ENCODE measurements at places on chromosomes 11 and 22.

DNA sequence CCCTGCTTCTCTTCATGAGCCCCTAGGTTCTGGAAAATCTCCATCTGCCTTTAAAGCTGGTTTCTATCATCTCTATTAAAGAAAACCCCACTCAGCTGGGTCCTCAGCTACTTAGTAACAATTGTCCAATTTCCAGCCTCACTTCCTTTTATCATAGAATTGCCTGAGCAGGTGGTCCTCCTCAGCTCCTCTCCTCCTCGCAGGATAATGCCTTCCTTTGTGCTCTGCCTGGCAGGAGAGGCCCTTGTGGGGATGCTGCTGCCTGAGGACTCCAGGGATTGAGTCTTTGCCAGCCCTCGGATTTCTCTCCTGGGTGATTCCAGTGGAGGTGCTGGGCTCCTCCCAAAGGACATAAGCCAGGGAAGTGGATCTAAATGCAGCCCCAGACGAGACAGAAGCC, 448.3 kb downstream of the INSC start:
- DNase-seq = no peak

- no peak for DNase-seq
These were observed 7.8 kb downstream of the MYEOV start for GRCh38 chr11:69301455-69302401.

GRCh38 chr22:22884888-22885840, 2.5 kb upstream of the IGLL5 start:
- no peak for DNase-seq

DNA sequence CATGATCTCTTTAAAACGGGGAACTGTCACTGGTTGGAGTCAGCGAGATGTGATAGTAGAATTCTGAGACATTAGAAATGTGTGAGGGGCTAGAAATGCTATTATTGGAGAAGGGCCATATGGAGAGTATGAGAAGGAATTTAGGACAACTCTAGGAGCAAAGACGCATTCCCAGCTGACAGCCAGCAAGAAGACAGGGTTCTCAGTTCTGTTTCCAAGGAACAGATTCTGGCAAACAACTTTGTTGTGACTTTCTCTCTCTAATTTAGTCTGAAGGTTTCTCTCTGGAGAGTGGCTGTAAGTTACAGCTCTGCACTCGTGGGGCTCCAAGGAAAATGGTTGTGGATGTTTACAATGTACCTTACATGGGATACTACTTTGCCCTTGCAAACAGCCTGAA, 876.3 kb downstream of the FAM181B start:
- no peak for DNase-seq

DNA sequence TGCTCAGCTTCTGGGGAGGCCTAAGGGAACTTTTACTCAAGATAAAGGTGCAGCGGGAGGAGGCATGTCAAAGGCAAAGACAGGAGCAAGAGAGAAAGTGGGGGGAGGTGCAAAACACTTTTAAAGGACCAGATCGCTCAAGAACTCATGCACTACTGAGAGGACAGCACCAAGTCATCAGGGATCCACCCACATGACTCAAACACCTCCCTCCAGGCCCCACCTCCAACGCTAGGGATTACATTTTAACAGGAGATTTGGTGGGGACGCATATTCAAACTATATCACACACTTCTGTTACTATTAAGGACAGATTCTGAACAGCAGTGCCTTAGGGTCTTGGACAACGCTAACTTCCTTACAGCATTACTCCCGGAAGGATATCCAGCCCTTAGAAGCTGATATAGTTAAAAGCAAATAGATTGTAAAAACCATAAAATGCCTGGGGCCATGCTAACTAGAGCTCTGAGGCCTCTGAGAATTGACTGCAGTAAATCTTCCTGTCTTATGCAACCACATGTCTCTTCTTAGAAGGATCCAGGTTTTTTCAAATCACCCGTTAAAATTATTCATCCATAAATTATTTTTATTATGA, 16.7 kb upstream of the ZC3H12C start:
- DNase-seq = peak; percentile 11

GRCh38 chr11:117221775-117222517, 9.9 kb downstream of the PCSK7 start:
- DNase-seq = peak; percentile 33

DNA sequence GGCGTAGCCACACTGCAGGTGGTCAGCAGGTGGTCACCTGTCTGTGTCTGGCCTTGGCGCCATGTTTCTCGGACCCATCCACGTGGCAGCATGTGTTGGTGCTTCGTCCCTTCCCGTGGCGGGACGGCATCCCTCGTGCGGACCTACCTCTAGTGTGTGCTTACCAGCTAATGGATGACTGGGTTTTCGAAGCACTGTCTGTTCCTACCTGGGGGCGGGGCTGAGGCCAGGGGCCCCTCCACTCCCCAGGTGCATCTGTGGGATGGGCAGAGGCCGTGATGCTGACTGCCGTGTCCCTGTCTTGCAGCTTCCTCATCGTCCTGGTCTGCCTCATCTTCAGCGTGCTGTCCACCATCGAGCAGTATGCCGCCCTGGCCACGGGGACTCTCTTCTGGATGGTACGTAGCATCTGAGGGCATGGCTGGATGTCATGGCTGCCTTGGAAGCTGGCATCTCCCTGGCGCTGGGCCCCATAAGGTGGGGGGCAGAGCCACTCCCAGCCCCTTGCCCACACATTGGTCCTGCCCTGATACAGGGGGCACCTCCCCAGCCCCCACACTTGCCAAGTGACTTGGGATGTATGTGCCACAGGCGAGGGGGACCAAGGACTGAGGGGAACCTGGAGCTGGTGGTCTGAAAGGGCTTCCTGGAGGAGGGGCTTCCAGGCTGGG, 82.9 kb downstream of the KCNQ1 start:
- DNase-seq = peak; percentile 2

GRCh38 chr11:24572376-24572775, 75.5 kb downstream of the LUZP2 start:
- DNase-seq = no peak

GRCh38 chr11:38510041-38510440, 1912.0 kb upstream of the RAG2 start:
- no peak for DNase-seq

DNA sequence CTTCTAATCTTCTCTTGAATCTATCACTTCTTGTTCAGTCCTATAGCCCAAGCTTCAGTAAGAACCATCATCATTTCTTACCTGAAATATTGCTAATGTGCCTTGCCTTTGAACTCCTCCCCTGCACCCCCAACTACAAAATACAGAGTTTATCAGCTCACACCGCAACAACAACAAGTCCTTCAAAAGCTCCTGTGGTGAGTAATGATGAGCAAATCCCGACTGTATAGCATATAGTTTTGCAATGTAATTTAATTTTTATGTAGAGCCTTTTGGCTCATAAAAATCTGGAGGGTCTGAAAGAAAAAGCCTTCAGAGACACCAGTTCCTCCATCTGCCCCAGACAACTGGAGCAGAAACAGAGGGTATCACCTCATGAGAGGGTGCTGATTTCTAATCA, 124.7 kb downstream of the ARHGAP32 start:
- no peak for DNase-seq

DNA sequence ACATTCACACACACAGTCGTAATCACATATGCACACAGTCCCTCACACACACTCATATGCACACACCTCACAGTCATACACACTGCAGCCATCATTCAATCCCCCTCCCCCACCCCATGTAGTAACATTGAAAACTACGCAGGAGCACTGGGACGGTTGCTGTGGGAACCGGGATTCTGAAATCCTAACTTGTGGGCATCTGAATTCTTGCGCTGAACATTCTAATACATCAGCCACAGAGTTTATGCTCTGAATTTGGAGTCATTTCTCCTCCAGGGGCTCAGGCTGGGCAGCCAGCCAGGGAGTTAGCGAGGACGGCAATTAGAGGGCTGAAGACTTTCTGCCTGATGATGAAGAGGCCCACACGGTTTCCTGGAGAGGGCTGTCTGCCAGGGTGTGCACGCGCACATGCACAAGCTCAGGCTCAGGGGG, 32.7 kb downstream of the CD6 start:
- no peak for DNase-seq

DNA sequence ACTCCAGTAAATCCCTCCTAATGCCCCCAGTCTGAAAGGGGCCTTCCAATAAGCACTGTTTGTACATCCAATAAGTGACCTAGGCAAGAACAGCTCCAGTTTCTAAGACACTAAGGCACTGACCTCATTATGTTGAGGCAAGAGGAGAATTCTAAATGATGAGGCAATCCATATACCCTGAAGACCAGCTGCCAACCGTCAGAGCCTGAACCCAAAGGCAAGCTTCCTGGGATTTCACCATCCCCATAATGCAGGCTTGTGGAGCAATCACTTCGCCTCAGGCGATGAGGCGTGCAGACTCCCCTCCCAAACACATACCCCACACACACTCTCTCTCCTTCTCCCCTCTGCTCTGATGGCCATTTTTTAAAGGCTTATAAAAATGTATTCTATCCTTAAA, 49.5 kb downstream of the LGR4 start:
- DNase-seq = peak; percentile 5

DNA sequence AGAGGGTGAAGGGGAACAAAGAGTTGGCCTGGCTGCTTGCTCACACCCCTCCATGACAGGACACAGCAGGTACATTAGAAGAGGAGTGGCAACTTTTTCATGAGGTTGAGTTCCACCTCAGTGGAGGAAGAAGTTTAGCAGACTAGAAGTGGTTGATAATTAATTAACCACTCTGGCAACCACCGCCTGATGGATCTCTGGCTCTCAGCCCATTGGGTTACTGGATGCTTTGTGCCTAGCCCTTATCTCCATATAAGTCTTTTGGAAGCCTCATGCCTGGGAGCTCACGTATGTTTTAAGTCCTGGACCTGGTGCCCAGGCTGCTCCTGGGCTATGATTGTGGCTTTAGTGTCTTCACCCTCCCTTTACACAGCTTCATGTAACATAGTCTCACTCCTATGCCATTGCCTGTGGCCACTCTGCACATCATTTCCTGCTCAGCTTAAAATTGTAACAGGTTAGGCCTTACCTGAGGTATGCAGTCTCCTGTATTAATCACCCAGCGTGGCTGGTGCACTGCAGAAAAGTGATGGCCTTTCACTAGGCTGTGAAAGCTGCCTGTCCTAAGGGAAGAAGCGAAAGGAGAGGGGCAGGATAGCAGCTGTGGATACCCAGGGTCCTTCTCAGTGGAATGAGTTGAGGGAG, 72.7 kb upstream of the CRTAM start:
- DNase-seq = no peak

DNA sequence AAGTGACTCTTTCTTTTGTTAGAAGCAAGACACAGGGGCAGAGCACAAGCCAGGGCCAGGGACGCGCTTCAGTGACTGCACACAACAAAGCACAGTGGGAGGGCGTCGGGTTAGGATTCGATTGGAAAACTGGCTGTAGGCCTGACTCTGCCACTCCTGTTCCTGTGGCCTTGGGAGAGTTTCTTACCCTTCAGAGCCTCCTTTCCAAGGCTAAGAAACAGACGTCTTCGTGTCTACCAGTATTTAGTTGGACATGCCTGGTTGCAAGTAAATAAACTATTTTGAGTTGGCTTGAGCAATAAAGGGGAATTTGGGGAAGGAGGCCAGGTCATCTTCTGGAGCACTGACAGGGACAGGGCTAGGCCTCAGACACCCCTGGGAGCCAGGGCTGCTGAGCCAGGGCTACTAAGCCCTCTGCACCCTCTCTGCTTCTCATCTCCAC, 549.1 kb downstream of the INSC start:
- DNase-seq = peak; percentile 54

DNA sequence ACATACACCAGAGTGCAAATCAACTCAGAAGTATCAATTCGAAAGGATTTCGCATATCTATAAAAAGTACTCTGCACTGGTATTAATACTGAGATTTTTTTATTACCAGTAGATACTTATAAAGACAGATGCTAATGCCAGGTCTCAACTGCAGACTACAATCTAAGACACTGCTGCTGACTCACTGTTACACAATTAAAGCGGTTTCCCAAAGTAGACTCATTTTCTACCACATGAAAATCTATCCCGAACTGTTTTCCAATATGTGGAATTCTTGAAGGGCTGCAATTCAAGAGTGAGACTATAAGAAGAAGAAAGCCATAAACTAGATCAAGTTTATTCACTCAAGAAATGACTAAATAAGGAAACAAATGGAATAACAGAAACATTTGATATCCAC, 57.2 kb upstream of the ARHGAP32 start:
- DNase-seq = no peak

GRCh38 chr11:76778874-76779273, 4.3 kb upstream of the TSKU start:
- DNase-seq = no peak

DNA sequence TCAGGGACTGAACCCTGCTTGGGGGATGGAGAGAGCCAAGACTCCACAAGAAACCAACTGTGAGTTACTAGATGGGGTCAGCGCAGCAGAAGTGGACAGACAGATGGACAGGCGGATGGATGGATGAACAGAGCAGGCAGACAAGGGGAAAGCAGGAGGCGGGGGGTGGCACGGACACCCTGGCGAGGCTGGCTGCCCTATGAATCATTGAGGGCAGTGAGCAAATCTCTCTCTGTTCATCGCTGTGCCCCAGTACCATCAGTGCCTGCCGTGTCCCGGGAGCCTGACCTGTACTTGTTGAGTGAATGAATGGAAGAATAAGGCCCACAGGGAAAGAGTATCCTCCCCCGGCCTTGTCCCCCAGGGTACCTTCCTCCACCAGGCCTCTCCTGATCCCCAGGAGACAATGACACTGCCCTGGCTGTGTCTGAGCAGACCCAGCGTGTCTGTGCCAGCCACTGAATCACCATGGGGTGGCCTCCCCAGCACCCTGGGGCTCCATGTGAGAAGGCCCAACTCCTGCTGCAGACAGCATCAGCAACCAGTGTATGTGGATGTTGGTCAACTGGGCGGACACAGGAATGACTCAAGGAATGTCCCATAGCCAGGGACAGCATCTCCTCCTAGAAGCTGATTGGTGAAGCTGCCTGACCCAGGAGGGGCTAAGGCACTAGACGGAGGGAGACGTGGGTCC, 5.1 kb upstream of the KLHL35 start:
- DNase-seq = no peak

GRCh38 chr11:37230865-37231264, 632.8 kb upstream of the RAG2 start:
- DNase-seq = no peak

GRCh38 chr11:7081441-7081840, 7.4 kb upstream of the RBMXL2 start:
- no peak for DNase-seq

- no peak for DNase-seq
These were observed 4.9 kb downstream of the LGALS1 start for GRCh38 chr22:37680191-37680851.

- DNase-seq = no peak
These were observed 27.4 kb upstream of the IZUMO1R start for GRCh38 chr11:94276943-94277342.

DNA sequence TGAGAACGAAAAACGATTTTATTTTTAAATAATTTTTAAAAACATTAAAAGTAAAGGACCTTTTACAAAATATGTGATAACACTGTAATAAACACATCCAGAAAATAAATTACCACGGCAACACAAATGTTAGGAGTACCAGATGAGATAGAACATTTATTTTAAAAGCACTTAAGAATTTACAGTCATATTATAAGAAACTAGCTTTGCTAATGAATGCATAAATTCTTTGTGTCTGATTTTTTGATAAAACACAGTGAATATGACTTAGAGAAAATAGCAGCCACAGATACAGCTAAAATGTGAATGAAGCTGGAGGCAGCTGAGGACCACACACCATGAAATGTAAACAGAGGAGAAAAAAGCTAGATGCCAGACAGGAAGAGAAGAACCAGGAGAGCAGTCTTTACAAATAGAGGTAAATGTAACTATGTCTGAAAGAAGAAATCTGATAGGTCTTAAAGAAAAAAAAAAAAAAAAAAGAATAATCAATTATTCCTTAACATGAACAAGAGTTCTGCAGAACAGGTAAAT, 14.6 kb downstream of the CCDC34 start:
- no peak for DNase-seq

- DNase-seq = no peak
These were observed 77.1 kb downstream of the LINC01488 start for GRCh38 chr11:69558519-69558941.

Data from nephron progenitor cell (in vitro differentiated cells).